ENCODE measurements at places on chromosomes 12 and 14. TPM values are rescaled to one million over a fixed set of nuclear protein-coding genes. Genes with fewer than 3 reads are reported as not detected.

- DNase-seq, result no peak
Observed at GRCh38 chr14:80618751-80619329, 322.7 kb downstream of the CEP128 start.

SYCP3 gene
- not detected for total RNA-seq

IFNG gene
- not detected for total RNA-seq

GRCh38 chr12:79194595-79194994, 330.0 kb downstream of the SYT1 start:
- no peak for DNase-seq

GRCh38 chr12:93507165-93507564, 39.9 kb downstream of the MRPL42 start:
- DNase-seq, result no peak

- DNase-seq, result peak; percentile 64
Observed at GRCh38 chr14:63276492-63277342, 42.0 kb downstream of the GPHB5 start.

DNA sequence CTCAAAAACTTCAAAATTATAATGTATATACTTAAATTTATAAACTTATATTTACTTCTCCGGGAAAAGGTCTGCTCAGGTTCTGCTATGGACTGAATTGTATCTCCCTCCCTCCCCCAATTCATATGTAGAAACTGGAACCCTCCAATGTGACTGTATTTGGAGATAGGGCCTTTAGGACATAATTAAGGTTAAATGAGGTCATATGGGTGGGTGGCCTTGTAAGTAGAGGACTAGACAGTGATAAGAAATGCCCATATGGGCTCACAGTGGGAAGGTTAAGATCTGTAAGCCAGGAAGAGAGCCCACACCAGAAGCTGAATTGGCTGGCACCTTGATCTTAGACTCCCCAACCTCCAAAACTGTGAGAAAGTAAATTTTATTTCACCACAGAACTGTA, 84.5 kb downstream of the TAOK3 start:
- no peak for DNase-seq

GRIN2B gene
- total RNA-seq, result 0.10 TPM

GUCY2C gene
- total RNA-seq, result 2.5 TPM

FOXG1 gene
- 0.14 TPM for total RNA-seq

Data from H7 (cell line).